ENCODE measurements at places on chromosomes 16 and 17. TPM values are rescaled to one million over a fixed set of nuclear protein-coding genes. Genes with fewer than 3 reads are reported as not detected.

- no peak for DNase-seq
These were observed 21.8 kb upstream of the CACNG4 start for GRCh38 chr17:66942451-66943264.

DNA sequence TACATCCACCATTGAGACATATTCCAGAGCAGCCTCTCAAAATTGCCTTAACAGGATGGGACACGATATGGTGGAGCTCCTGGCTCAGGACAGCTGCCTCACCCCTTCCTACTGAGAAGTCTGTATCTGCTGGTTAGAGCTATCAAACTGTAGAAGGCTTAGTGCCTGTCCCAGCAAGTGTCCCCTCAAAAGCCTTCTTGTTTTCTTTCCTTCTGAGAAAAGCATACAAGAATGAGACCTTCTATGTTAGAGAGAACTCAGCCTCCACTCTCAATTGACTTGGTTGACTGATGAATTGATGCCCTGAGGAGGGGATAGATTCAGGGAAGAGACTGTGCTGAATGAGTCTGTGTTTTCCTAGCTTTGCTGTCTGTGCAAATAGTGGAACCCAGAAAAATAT lies 2020.9 kb downstream of the TP53TG3F start:
- no peak for DNase-seq

GRCh38 chr17:4518901-4519300 lies 20.2 kb downstream of the SPNS2 start:
- DNase-seq: no peak

DNA sequence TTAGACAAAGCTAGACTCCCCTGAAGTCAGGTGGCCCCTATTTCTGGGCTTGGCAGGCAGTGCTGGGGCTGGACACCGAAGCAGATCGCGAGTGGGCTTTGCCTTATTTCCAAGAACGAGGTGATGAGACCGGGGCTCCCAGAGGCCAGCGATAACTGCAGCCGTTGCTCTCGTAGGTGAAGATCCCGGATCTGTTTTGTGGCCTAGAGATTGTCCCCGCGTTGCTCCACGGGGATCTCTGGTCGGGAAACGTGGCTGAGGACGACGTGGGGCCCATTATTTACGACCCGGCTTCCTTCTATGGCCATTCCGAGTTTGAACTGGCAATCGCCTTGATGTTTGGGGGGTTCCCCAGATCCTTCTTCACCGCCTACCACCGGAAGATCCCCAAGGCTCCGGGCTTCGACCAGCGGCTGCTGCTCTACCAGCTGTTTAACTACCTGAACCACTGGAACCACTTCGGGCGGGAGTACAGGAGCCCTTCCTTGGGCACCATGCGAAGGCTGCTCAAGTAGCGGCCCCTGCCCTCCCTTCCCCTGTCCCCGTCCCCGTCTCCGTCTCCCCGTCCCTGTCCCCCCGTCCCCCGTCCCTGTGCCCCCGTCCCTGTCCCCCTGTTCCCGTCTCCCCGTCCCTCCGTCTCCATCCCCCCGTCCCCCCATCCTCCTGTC lies 1.5 kb upstream of the TBCD start:
- no peak for DNase-seq

GRCh38 chr17:34383216-34383615 lies 20.2 kb upstream of the CCL1 start:
- DNase-seq: no peak

GRCh38 chr16:366476-366875 lies 3.9 kb downstream of the MRPL28 start:
- no peak for DNase-seq

GRCh38 chr17:50297407-50297865 lies 23.2 kb downstream of the TMEM92 start:
- DNase-seq: peak; percentile 35

GRCh38 chr16:80674884-80675283 lies 129.5 kb downstream of the CDYL2 start:
- no peak for DNase-seq

CDRT15L2 gene
- total RNA-seq: not detected

C16orf86 gene
- total RNA-seq: 1.8 TPM

ANKRD40CL gene
- total RNA-seq: not detected

CCDC78 gene
- 0.20 TPM for total RNA-seq

Data from skin of body (tissue), 3 donors.